Smooth muscle cell of the brain vasculature (primary cell): ENCODE measurements at places on chromosomes 13 and 19.
A peak's percentile ranks its signal among the peaks of the same experiment; 100 is the strongest.

- no peak for DNase-seq
Measured at GRCh38 chr19:17943274-17944221, 10.7 kb downstream of the CCDC124 start.

DNA sequence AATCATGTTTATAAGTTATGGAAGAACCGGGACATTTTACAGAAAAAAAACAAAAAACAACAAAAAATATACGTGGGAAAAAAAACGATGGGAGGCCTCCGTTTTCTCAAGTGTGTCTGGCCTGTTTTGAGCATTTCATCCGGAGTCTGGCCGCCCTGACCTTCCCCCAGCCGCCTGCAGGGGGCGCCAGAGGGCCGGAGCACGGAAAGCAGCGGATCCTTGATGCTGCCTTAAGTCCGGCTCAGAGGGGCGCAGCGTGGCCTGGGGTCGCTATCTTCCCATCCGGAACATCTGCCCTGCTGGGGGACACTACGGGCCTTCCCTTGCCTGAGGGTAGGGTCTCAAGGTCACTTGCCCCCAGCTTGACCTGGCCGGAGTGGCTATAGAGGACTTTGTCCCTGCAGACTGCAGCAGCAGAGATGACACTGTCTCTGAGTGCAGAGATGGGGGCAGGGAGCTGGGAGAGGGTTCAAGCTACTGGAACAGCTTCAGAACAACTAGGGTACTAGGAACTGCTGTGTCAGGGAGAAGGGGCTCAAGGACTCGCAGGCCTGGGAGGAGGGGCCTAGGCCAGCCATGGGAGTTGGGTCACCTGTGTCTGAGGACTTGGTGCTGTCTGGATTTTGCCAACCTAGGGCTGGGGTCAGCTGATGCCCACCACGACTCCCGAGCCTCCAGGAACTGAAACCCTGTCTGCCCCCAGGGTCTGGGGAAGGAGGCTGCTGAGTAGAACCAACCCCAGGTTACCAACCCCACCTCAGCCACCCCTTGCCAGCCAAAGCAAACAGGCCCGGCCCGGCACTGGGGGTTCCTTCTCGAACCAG lies 1.8 kb upstream of the APOE start:
- no peak for DNase-seq

DNA sequence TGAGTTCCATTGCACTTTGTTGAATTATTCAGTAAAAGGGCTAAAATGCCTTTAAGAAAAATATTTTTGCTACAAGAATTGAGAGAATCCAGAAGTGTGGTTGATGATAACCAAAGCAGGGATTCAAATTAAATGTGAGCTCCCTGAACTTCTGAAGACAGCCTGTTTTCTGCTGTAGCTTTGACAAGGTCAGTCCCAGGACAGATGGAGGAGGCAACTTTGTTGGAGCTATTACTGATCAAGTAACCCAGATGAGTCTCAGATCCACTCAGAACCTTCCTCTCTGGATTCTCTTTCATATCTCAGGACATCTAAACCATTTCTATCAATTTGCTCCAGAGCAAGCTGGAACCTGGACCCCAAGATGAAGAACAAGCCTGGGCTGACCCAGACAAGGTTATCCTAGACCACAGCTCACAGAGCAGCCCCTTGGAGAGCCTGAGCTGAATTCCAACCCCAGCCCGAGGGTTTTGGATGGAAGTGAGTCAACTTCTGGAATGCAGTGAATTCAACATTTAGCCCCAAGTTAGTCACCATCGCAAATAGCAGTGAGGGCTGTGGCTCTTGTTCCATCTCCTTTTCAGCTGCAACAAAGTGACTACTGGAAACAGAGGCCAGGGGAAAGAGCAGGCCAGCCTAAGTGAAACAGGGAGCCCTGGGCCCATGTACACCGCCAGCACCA lies 137.8 kb upstream of the TSC22D1 start:
- no peak for DNase-seq

DNA sequence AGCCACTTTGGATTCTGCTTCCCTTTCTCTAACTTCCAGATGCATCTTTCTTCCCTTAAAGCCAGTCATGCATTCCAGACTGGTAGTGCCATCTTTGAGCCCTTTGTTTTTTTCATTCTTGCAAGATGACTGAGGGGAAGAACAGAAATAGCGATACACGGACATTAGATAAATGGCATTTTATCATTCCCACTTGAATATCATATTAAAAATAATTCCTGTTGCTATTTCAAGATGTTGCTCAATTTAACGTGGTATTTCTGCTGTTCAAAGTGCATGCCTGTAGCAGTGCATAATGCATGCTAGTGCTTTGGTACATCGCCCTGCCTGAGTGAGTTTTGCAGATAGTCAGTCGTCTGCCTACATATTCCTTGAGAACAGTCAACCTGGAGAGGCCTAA lies 140.6 kb upstream of the FRY start:
- DNase-seq: no peak

DNA sequence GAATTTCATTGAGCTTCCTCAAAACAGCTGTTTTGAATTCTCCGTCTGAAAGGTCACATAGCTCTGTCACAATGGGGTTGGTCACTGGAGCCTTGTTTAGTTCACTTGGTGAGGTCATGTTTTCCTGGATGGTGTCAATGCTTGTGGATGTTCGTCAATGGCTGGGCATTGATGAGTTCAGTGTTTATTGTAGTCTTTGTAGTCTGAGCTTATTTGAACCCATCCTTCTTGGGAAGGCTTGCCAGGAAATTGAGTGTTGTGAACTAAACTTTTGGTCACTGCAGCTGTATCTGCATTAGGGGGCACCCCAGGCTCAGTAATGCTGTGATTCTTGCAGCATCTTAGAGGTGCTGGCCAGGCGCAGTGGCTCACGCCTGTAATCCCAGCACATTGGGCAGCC lies 22.0 kb downstream of the BLOC1S3 start:
- DNase-seq: peak; percentile 15

GRCh38 chr19:19217099-19217498 lies 5.3 kb downstream of the NCAN start:
- DNase-seq: no peak

DNA sequence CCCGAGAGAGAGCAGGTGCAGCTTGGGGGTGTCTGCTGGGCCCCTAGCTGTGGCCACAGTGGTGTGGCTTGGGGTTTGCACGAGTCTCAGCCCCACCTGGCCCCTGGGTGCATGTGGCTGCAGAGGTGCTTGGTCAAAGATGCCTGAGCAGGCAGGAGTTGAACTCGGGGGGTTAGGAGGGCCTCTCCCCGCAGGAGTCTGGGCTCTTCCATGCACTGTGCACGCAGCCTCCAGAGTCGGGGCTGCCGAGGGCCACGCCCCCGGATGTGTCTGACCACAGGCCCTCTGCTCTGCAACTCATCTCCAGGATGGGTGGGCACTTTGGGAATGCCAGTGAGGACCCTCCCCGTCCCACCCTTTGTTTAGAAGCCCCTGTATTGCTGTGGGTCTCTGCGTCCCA lies 91.5 kb upstream of the MCF2L start:
- DNase-seq: no peak

DNA sequence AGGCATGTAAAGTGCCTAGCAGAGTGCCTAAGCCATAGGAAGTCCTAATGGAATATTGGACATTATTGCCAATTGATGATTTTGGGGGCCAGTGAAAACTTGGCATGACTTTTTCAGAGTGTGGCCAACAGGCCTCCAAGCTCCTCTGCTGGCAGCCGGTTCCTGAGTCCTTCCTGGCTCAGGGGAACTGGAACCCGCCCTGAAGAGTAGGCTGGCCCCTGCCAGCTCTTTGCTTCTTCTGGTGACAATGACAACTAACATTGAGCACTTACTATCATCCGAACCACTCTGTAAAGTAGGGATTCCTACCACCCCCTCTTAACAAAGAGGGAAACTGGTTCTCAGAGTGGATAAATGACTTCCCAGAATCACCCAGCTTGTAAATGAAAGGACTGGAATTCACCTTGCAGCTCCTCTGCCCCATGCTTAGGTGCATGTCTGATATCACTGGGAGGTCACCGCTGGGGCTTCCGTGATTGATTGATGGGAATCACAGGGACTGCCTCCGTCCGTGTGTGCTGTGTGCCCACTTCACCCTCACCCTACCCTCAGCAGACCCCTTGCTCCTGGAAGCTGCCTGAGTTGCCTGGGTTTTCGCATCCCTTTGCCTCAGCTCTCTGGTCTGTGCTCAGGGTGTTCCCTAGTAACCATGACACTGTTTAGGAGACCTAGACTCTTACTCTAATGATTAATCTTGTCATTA lies 50.6 kb downstream of the TNFRSF19 start:
- no peak for DNase-seq

DNA sequence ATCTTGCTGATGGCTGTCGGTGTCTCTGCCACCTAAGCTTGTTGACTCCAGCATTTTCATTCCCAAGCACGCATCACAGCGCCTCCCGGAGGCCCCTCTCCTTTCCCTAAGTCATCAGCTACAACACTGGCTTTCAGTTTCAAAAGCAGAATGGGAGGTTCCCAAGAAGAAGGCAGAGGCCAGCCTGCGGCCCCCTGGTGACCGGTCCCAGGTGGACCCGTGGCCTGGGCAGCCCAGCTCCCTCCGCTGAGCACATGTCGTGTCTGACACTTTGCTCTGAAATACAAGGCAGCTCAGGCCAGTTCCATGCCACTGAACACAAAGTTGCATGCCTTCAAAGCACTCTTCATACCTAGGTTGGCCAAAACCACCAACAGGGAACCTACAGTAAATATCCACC lies 8.5 kb downstream of the MLLT1 start:
- DNase-seq: no peak
